ENCODE measurements at places on chromosomes 12 and 14.
A peak's percentile ranks its signal among the peaks of the same experiment; 100 is the strongest.

DNA sequence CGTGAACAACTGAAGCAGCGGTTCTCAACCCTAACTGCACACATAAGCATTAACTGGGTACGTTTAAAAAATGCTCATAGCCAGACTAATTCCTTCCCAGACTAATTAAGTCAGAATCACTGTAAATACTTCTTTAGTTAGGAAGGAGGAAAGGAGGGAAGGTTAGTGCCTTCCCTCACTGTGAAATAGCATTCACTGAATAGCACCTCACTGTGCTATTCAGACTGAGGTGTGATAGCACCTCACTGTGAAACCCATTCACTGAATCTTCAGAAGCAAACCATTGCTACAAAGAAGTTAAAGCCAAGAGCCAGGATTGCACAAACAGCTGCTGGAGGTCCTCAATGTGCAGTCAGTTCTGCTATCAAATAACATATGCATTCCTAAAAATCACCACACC is 58.8 kb downstream of the RTN1 start:
- no peak for DNase-seq

- no peak for DNase-seq
Observed at GRCh38 chr14:35336494-35337268, 44.5 kb downstream of the PSMA6 start.

- peak; percentile 83 for DNase-seq
Observed at GRCh38 chr14:23034498-23035302, at the start of gene PSMB5. TSS of gene PSMB5 (minus strand) at chr14:23034900. CDS start at chr14:23034881, 19 bp downstream.

GRCh38 chr12:67747869-67748742 is 99.6 kb downstream of the DYRK2 start:
- no peak for DNase-seq

GRCh38 chr14:73145371-73145770 is 9.1 kb downstream of the PSEN1 start:
- DNase-seq: no peak

- DNase-seq: no peak
Observed at GRCh38 chr14:77561881-77562280, 54.6 kb downstream of the SPTLC2 start.

- DNase-seq: no peak
Observed at GRCh38 chr12:132139912-132140311, 4.2 kb downstream of the DDX51 start.

- DNase-seq: no peak
Observed at GRCh38 chr14:51369814-51370213, 129.8 kb downstream of the TMX1 start.

GRCh38 chr12:93567174-93567573 is 5.3 kb upstream of the SOCS2 start:
- DNase-seq: no peak

- DNase-seq: no peak
Observed at GRCh38 chr14:67060546-67060945, 128.7 kb upstream of the GARIN2 start.

GRCh38 chr12:20370014-20370386 is 1.7 kb downstream of the PDE3A start:
- DNase-seq: no peak

DNA sequence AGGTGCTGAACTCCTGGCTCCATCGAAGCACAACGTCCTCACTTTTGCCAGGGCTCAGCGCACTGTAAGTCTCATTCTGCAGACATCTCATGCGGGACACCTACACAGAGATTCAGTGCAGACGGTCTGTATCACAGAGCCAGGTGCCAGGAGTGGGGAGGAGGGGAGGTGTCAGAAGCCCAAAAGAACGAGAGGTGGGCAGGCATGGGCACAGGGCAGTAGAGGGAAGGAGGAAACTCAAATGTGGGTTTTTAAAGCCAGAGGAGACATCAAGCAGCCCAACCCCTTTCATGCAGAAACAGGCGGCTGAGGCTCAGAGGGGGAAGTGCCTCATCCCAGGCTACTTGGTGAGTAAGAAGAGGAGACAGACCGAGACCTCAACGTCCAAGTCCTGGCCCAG is 2.5 kb upstream of the LPAR5 start:
- no peak for DNase-seq

GRCh38 chr12:30438601-30439041 is 257.0 kb downstream of the IPO8 start:
- DNase-seq: no peak

DNA sequence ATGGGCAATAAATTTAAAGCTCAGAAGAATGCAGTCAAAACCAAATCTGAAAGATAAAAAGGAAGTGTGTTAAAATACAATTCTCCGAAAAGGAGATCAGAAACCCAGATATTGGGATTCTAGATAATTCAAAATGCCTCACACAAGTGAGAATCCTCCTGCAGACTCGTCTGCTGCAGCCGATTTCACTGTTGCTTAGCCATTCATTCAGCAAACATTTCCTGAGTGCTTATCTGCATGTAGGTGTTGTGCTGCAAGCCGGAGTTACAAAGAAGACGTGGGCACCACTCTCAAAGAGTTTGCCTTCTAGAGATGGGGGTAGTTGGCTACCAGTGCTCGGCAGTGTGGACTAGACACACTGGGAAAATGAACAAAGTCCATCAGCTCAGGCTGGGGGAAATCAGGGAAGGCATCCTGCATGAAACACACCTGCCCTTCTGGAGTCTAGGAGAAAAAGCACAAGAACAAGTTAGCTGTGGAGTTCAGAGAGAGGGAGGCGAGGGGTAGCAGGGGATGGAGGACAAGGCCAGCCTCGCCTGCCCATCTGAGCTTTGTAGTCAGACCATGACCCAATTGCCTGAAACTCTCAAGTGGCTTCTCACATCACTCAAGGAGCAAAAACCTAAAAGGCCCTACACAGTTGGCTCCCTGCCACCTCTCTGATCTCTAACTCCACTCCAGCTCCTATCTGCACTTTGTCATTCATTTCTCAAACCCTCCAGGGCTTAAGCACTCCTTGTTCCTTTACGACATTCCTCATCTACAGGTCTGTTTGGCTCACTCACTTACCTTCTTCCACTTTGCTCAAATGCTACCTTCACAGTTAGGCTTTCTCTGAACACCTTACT is 310.0 kb upstream of the DDHD1 start:
- DNase-seq: no peak

GRCh38 chr12:81083018-81083417 is 5.1 kb downstream of the ACSS3 start:
- DNase-seq: no peak

DNA sequence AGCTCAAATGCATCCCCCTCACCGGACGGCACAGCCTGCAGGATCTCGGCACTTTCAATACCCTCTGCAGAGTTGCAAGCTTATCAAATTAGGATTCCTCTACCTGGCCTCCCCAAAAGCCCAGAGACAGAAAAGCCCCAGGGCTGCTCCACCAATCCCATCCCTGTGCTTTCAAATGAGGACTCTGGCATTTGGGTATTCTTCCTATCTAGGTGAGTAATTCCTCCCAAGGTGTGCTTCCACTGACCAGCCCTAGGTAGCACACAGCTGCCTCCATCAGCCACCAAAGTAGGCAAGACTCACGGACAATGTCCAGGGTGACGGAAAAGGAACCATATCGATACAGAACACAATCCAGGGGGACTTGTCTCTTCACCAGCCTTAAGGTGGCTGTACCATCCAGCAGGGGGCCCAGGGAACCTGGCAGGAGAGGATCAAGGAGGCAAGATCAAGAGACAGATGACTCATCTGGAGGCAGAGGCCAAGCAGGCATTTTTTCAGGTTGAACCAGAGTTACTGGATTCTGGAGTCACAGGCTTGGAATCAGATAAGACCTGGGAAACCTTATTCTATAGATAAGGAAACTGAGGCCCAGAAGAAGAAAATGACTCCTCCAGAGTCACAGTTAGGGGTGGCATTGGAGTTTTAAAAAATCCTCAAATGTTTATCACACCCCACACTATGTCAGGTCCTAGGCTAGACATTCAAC is 9.9 kb downstream of the PMEL start:
- DNase-seq: no peak

- DNase-seq: no peak
Observed at GRCh38 chr14:98162856-98163805, 1108.9 kb downstream of the BCL11B start.

- no peak for DNase-seq
Observed at GRCh38 chr14:73477618-73478266, 13.0 kb upstream of the RIOX1 start.

DNA sequence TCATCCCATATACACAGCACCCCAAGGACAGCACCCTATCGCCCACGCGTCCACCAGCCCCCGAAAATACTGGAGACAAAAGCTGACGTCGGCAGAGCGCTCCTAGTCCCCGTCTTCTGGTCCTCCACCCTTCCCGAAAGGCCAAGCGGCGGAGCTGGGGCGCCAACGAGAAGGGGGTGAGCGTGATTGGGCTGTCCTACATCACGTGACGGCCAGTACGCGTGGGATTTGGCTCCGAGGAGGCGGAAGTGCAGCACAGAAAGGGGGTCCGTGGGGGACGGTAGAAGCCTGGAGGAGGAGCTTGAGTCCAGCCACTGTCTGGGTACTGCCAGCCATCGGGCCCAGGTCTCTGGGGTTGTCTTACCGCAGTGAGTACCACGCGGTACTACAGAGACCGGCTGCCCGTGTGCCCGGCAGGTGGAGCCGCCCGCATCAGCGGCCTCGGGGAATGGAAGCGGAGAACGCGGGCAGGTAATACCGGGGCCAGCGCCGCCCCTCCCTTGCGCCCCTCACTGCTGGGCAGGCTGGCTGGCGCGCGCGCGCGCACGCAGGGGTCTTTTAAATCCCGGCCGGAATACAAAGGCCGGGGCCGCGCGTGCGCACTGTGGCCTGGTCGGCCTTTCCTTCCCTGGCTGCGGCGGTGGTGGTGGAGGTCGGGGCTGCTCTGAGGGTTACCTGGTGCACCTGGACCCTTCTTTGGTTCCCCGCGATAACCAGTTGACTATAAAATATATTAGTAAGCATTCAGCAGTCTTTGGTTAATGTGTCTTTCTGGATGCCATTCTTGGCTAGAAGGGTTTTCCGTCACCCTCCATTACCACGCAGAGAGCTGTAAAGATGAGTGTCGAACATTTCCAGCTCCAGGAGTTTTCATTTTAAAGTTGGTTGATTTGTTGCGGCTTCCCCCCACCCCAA is at the start of gene TDG:
Gene TDG (plus strand): TSS at position 283 of the 915 bp plus-strand sequence. CDS start 166 bp downstream, at position 449.
- DNase-seq: peak; percentile 94

DNA sequence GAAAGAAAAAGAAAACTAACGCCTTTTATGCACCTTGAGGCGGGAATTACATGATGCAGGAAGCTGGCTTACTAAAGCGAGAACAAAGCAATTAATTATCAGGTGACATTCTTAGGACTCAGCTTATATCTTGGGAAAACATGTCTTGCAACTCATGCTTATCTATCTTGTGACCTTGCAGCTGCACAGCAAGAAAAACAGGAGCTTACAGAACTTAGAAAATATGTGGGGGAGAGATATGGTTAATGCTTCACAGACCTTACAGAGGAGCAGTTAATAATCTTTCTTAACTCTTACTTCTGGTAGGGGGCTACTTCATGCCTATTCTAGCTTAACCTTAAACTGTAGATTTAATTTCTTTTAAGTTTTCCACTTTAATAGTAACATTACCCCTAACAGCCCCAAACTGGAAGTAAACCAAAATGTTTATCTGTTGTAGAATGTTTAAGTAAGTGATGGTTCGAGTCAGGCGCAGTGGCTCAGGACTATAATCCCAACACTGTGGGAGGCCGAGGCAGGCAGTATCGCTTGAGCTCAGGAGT is 13.2 kb upstream of the OR11G2 start:
- DNase-seq: no peak

DNA sequence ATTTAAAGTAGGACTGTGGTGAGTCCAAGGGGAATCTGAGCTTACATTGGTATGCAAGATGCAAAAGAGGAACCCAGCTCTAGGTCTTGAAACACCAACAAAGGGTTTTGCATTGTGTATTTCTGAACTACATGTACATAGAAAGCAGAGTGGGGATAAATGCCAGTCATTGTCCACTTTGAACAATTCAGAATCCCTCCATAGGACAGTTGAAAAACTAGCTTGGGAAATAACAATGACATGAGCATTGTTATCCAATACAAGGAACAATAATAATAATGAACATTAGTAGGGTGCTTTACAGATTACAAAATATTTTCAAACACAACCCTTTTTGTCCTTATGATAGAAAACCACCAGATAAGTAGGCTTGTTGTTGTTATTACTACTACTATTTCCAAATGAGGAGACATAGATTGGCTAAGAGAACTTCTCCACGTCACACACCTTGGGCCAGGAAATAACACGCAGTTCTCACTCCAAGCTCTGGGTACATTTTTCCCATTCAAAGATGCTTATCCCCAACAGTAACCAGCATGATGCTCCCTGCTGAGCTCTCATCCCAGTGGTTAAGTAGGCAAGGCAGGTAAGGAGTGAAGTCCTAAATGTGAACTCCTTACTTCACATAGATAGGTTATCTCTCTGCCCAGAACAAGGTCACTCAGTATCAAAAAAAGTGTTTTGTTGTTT is 51.7 kb upstream of the RASSF8 start:
- no peak for DNase-seq

GRCh38 chr12:120674097-120674636 is 12.8 kb upstream of the MLEC start:
- DNase-seq: no peak

DNA sequence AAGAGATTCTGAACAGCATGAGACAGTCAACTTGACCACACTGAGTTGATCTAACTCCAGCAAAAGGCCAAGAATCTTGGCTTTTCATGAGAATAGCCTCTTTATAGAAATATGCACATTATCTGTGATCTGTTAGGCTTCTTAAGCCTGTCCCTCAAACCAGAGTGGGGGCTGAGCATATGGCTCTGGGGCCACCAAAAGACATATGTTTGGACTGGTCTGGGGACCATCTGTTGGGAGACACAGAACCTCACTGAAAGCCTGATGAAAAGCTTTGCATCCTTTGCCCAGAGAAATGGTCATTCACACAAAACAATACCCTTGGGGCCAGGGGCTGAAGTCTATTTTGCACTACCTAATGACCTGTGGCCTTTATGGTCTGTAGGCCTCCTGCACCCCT is 165.3 kb upstream of the PRMT8 start:
- DNase-seq: no peak
